ENCODE measurements at places on chromosomes 7 and 10.

DNA sequence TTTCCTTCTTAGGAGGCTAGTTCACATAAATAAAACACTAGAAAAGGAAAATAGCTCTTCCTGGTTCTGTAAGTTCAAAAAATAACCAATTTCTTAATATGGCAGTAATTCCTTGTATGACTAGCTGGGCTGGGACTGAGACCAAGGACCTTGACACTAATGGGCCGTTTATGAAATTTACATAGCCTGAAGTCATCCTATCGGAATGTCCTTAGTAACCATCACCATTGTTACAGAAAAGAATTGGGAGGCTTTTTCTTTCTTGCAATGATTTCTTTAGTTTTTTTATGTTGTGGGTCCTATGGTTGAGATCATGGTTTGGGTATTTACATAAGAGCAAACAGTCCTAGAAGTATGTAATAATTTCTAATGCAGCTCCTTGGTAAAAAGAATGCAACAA, 87.1 kb upstream of the HDAC9 start:
- DNase-seq: no peak

- DNase-seq: no peak
Measured at GRCh38 chr7:50349963-50350944, 45.7 kb downstream of the IKZF1 start.

DNA sequence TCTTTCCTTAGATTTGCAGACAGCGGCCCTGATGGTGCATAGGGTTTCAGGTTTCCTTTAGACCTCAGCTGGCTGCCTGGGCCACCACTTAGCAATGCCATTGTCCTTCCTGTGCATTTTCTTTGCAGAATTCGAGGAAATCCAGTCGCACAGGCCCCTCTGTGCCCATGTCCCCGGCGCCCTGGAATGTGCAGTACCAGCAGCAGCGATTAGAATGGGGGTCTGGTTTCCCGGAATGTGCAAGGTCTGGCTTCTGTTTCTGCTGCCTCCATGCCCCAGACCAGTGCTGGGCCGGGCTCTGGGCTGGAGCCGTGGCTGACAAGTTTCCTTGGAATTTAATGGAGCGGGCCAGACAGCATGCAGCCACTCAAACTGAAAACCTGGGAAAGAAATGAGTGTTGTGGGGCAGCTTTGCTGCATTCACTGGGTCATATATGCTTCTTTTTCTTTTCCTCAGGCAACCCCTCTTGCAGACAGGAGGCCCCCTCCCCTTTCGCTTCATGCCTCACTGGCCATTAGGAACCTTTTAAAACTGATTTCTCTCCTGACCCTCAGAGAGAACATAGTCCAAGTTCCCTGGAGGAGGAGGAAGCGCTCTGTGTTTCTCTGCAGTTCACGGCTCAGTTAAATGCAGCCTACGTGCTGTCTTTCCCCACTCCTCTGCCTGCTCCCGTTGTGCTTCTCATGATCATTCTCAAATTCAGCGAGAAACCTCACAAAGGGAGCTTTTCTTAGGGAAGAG, 14.4 kb downstream of the HTRA1 start:
- DNase-seq: no peak

- DNase-seq: no peak
Measured at GRCh38 chr7:107179326-107180164, 10.7 kb downstream of the HBP1 start.

DNA sequence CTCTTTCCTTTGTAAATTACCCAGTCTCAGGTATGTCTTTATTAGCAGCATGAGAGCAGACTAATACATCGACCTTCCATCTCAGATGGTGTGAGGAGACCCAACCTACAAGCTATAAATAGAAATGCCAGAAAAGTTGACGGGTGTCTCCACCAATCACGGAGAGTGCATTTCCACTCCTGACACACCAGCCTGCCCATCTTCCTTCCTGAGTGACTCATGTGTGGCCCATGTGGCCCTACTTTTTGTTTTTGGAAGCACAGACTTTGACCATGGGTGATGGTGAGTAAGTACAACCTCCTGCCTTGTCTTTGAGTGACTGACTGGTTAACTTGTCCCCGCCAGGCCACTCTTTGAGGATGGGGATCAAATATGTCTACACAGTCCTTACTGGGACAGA, 147.0 kb downstream of the OAT start:
- peak; percentile 70 for DNase-seq

- DNase-seq: peak; percentile 51
Measured at GRCh38 chr10:132516771-132517725, 20.5 kb upstream of the INPP5A start.

DNA sequence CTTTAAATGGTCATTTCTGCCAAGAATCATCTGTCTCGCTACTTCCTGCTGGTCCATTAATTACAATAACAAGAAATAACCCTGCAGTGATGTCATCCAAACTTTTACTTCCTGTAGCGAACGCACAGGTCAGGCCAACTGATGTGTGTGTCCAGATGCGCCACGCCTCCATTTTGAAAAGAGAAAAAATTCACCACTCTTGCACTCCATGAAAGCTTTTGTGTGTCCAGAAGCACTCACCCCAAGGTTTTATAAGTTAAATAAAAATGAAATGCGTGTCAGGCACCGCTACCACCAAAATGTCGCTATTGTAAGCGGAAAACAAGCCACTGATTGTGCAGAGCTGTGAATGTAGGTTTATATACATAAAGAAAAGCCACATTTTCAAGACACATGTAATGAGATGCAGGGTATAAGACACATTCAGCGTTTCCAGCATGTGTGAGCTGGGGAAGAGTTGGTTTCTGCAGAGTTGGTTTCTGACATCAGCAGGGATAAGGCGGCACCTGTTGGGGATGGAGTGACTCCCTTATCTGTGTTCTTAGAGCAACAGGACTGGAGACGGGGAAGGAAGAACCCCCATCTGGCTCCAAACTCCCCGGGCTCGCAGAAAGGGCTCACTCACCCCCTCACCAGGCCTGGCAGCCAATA, 83.3 kb downstream of the CTBP2 start:
- no peak for DNase-seq

GRCh38 chr7:7099584-7100014, 82.7 kb upstream of the C1GALT1 start:
- peak; percentile 9 for DNase-seq

DNA sequence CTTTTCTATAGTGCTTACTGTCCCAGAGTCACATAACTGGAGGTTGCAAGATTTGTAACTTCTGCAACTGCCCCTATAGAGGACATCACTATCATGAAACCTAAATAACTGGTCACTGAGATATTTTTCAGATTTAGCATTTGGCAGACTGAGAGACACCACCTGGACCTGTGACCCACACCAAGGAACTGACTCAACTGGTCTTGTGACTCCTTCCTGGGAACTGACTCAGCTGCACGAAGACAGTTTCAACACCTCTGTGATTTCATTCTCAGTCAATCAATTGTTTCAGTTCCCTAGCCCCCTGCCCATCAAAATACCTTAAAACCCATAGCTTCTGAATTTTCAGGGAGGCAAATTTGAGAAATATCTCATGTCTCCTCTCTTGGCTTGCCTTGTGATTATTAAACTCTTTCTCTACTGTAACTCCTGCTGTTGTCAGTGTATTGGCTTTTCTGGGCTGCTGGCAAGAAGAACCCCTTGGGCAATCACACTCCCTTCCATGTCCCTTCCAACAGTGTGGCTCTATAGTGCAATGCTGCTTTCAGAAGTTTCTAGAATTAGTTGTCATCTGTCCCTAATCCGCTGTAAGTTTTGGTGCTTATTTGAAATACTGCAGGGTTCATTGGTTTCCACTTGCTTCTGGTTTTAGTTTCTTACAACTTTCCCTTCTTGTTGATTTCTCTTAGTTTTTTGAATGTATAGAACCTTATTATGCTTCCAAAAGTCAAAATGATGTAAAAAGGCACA, 127.8 kb upstream of the ADCY1 start:
- DNase-seq: no peak

DNA sequence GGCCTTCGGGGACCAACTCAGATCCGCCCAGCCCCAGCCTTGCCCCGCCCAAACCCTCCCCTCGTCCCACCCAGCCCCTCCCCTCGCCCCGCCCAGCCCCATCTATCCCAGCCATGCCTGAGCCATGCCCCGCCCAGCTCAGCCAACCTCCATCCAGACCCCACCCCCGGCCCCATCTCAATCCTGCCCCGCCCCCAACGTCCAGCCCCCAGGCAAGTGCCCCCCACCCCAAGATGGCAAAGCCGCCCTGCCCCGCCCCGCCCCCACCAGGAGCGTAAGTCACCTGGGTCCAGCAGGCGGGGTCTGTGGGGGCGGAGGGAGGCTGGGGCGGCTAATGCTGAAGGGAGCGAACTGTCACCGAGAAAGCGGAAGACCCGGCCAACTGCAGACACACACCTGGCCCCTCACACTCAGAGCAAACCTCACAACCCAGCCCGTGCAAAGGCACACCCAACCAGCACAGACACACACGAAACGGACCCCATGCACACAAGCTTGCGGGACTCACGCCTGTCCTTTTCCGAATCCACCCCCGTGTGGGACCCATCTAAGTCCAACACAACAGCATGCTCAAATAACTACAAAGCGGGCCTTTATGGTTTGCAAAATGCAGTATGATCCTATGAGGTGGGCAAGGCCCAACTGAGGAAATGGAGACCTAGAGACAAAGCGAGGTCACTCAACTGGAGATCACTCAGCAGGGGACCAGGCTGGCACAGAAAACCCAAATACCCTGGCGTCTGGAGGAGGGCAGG, 11.5 kb upstream of the OGA start:
- peak; percentile 25 for DNase-seq

GRCh38 chr10:21479570-21480315, 45.7 kb downstream of the SKIDA1 start:
- DNase-seq: no peak

GRCh38 chr7:23043441-23043840, 29.5 kb upstream of the HYCC1 start:
- DNase-seq: no peak

DNA sequence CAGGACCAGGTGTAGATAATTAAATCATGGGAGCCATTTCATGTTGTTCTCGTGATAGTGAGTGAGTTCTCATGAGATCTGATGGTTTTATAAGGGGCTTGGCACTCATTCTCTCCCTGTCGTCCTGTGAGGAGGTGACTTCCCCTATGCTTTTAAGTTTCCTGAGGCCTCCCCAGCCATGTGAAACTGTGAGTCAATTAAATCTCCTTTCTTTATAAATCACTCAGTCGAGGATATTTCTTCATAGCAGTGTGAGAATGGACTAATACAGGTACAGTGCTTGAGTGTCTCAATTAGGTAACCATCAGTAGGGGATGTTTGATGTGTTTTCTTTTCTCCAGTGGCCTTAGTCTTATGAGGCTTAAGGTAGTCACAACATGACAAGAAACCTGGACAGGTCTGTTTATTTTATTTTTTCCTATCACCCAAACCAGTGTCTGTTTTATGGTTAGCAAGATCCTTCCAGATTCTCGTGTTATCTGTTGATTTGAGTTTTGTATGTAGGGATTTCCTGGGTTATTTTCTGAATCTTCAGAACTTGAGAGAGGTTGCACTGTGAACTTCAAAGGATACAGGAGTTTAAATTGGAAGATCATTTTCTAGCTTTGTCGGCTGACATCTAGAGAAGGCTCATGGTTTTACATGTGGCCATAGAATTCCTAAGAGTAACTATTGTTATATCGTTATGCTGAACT, 32.1 kb downstream of the UMAD1 start:
- DNase-seq: no peak

GRCh38 chr7:3910054-3910453, 609.0 kb downstream of the SDK1 start:
- no peak for DNase-seq

GRCh38 chr10:101939008-101939648, 95.5 kb upstream of the KCNIP2 start:
- no peak for DNase-seq

DNA sequence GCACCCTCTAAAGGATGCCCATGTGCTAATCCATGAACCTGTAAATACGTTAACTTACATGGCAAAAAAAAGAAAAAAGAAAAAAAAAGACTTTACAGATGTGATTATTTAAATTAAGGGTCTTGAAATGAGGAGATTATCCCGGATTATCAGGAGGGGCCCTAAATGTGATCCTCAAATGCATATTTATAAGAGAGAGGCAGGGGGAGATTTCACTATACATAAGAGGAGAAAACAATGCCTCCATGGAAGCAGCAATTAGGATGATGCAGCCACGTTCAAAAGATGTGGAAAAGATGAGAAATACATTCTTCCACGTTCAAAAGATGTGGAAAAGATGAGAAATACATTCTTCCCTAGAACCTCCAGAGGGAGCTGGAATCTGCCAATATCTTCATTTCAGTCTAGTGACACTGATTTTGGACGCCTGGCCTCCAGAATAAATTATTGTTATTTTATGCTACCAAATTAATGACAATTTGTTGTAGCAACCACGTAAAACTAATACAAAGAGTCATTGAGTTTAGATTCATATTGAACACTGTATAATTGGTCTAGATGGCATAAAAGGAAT, 328.4 kb upstream of the GNAI1 start:
- no peak for DNase-seq

DNA sequence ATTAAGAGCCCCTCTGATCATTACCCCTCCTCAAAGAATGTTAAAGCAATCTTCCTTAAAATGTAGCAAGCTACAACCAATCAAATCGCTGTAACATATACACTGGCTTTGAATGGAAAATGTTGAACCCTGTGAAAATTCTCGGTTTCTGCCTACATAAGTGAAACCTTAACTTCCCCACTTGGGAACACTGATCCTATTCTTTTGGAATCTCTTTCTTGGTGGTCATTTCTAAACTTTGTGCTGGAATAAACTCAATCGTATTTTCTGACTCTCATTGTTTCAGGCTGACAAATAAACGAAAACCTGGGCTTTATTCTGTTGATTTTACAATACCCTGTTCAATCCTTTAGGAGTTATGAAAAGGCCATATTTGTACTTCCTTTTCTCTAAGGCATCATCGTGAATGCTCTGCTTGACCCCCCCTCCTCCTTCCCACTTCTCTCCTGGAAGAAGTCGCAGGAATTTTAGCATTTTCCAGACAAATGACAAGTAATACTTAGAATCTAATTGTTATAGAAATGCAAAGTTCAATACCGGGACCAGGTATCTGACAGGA, 155.1 kb upstream of the FAM13C start:
- DNase-seq: no peak

DNA sequence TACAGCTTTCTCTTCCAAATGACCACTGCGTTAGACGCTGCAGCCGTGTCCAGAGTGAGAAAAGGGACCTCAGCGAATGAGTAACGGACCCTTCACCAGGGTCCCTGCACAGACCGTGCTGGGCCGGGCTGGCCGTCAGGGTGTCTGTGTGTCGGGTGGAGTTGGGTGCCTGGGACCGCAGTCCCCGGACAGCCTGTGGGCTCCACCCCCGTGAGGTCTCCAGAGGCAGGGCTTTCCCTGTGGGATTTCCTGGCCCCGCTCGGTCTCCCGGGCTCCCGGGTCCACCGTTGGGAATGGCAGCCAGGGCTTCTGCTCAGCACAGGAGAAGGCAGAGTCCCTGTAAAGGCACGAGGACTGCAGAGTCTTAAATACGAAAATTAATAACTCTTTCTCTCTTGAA, 509.7 kb downstream of the TCERG1L start:
- no peak for DNase-seq

- DNase-seq: peak; percentile 39
Measured at GRCh38 chr7:123797673-123798531, 47.1 kb upstream of the HYAL4 start.

DNA sequence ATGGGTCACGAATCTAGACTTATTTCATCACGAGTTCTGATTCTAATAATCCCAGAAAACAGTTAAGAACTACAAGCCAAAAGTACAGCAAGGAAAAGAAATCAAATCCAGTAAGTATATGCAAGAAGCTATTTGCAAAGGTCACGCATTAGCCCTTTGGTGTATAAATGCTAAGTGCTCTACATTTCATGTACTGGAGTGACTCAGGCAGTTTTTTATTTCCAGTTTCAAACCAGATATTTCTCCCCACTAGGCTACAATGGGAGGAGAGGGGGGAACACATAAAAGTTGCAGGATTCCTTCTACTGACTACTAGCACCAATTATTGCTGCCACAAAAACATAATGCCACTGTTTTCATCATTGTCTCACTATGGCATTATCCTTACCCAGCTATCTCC, 148.0 kb downstream of the NRCAM start:
- DNase-seq: no peak

Data from CD14-positive monocyte (primary cell).